ENCODE measurements at places on chromosomes 6 and 20. TPM values are rescaled to one million over a fixed set of nuclear protein-coding genes. Genes with fewer than 3 reads are reported as not detected.

DNA sequence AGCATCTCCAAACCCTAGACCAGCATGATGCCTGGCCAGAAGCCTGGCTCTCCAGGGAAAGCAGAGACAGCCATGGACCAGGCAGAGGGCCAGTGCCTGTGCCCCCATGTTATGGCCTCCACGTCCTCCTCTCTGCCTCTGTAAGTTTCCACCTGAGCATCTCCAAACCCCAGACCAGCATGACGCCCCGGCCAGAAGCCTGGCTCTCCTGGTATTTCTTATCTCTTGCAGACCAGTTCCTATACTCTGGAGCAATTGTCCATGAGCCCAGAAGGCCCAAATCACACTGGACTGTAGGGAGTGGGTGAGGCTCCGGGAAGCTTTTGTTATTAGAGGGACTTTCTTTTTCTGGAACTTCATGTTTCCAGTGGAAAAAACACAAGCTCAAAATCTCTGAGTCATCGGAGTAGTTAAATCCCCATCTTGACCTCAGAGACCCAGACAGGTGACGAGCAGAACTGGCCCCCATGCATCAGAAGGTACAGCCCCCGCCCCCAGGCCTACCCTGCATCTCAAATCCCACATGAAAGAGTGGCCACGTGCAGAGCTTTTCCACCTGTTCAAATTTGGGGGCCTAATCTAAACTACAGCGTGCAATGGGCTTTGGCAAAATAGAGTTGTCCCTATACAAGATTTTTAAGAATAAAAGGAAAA is 110.2 kb upstream of the FOXQ1 start:
- no peak for DNase-seq

- DNase-seq, result no peak
Measured at GRCh38 chr6:157711060-157711459, 112.0 kb upstream of the SNX9 start.

DNA sequence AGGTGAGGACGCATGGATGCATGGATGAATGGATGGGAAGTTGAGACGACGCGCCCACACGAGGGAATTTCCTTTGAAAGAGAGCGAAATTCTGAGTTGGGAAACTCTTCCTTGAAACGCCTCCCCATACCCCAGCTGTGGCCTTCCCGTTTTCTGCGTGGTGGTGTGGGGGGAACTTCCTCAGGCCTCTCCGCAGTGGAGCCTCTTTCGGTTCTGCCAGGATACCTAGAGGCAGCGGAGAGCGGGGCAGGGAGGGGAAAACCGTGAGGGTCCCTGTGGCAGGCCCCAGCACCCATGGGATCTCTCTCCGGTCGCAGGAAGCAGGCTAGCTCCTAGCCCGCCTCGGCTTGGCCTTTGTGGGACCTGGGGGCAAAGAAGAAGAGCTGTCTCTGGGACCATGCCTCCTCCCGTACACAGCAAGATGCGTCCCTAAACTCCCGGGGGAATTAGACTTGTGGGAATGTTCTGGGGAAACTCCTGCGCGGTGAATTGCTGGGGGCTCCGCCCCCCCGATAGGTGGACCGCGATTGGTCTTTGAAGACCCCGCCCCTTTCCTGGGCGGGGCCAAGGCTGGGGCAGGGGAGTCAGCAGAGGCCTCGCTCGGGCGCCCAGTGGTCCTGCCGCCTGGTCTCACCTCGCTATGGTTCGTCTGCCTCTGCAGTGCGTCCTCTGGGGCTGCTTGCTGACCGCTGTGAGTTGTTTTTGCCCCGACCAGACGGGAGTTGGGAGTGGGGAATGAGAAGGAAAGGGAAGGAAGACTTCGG is at the start of gene CD40:
TSS of gene CD40 (plus strand) at position 611 of the 764 bp plus-strand sequence. CDS start at position 641, 30 bp downstream.
- DNase-seq, result no peak

The FOXS1 gene
- 5.3 TPM for polyA plus RNA-seq

The EGFL8 gene
- polyA plus RNA-seq, result 16.5 TPM

GRCh38 chr20:4300921-4301320 is 285.6 kb upstream of the RNF24 start:
- DNase-seq, result no peak

DNA sequence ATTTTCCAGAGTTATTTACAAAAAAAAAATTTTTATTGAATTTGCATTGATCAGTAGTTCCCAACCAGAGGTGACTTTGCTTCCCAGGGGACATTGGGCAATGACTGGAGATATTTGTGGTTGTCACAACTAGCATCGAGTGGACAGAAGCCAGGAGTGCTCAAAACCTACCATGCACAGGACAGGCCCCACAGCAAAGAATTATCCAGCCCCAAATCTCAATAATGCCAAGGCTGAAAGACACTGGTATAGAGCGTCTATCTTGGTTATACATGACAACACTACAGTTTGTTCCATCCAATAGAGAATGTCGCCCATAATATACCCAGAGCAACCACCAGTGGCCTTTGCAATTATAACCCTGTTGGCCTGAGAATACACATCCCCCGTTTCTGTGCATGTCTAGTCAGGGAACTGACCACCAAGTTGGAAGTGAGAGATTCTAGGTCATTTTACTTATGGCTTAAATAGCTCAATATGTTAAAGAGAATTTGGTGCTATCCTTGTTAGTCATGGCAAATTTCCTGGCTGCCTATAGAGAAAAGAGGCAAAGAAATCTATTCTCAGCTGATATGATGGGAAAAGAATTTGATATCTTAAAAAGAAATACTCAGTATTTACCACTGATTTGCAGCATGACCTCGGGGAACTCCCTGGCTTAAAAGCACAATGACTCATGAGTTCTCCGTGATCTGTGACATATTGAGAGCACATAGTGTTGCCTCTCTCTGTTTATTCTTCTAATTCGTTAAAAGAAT is 76.0 kb upstream of the ADTRP start:
- no peak for DNase-seq

The POM121L2 gene
- polyA plus RNA-seq, result not detected

- DNase-seq, result no peak
Measured at GRCh38 chr6:143288923-143289322, 161.6 kb downstream of the ADAT2 start.

- no peak for DNase-seq
Measured at GRCh38 chr6:34484899-34485298, 19.0 kb downstream of the PACSIN1 start.

The NHLRC1 gene
- polyA plus RNA-seq, result 1.9 TPM

GRCh38 chr6:166553563-166554271 is 32.8 kb downstream of the RAMACL start:
- DNase-seq, result no peak

GRCh38 chr6:160730911-160731310 is 28.9 kb downstream of the PLG start:
- no peak for DNase-seq

The OSTM1 gene
- polyA plus RNA-seq, result 31.9 TPM

GRCh38 chr20:49480236-49480635 is 2.2 kb downstream of the KCNB1 start:
- no peak for DNase-seq

DNA sequence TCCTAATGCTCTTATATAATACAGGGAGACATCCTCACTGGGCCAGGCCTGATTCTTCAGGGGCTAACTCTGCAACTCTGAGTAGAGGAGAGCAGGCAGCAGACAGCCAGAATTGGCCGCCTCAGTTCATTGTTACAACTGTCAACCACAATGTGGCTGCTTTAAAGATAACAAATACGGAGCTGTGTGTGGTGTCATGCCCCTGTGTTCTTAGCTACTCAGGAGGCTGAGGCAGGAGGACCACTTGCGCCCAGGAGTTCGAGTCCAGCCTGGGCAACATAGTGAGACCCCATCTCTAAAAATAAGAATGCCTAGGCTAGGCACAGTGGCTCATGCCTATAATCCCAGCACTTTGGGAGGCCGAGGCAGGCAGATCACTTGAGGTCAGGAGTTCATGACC is 34.3 kb downstream of the CEP250 start:
- DNase-seq, result no peak

The RBPJL gene
- polyA plus RNA-seq, result not detected

DNA sequence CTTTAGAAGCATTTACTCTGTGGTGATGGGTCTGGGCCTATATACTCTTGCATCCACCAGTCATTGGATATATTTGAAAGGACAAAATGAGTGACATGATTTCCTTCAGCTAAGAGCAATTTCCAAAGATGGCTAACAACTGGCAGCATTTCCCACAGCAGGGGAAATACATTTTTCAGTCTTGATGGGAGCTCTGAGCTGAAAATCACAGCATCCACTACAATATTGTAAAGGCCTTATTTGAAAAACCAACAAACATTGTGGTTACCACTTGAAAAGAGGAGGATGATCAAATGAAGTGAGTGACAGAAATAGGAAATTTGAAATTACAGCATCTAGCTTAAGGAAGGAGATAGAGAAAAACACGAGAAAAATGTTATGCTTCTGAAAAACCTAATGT is 705.0 kb upstream of the EPHA7 start:
- DNase-seq, result no peak

GRCh38 chr6:163986313-163986712 is 571.8 kb downstream of the QKI start:
- DNase-seq, result no peak

DNA sequence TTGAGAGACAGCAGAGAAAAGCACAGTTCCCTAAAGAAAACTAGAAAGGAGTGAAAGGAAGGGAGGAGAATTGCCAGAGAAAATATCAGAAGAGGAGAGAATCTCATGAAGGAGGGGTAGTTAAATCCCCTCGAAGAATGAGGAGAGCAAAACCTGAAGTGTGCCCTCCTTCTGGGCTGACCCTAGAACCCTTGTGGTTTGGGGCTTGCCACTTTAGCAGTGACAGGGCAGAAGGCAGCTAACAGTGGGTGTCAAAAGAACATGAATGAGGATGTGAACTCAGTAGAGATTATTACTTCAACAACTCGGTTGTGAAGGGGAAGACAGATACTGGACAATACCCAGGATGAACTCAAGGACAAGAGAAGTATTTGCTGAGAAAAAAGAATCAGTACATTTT is 73.6 kb downstream of the RALGAPA2 start:
- no peak for DNase-seq

The SCRT2 gene
- polyA plus RNA-seq, result 0.06 TPM

- DNase-seq, result no peak
Measured at GRCh38 chr20:34310481-34311117, 7.4 kb upstream of the AHCY start.

DNA sequence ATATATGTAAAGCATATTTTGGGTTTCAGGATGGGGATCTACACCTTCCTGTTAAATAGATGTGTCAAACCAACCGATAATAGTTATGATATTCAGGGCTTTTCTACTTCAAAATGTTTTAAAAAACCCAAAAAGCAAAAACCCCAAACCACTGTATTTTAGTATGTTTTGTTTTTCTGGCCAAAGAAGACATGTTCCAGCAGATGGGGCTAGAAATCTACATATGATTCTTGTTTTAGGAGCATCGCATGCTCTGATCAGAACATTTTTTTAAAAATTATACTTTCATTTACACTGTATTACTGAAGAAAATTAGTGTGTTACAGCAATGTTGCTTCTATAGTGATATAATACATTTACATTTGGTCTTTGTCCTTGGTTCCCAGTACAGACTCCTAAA is 11.0 kb downstream of the RMND1 start:
- DNase-seq, result no peak

GRCh38 chr6:161583584-161583983 is 309.7 kb upstream of the AGPAT4 start:
- DNase-seq, result no peak

- no peak for DNase-seq
Measured at GRCh38 chr6:107607116-107607515, 117.2 kb downstream of the SOBP start.

DNA sequence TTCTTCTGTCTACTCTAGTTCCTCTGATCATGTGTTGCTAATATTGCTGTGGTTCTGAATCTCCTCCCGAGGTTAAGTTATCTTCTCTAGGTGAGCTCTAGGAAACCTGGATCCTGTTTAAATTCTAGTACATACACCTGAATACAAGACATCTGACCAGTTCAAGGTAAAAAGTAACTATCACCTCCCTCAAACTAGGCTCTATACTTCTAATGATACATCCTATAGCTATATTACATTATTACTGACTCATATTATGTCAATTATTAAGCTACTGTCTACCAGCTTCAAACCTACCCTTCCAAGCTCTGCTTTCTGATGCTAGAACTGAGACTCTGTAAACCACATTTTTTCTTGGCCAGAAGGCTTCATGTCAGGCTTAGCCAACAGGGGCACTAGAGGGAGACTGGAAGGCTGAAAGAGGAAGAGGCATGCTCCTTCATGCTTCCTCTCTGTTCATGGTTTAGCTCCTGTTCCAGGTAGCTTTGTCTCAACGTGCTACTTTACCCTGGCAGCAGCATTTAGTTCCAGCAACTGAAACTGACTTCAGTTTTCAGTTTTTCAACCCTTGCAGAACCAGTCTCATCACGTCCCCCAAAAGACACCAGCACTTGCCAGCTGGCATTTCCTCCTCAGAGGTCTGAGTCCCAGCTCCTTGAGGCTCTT is 148.4 kb upstream of the TOP1 start:
- no peak for DNase-seq

DNA sequence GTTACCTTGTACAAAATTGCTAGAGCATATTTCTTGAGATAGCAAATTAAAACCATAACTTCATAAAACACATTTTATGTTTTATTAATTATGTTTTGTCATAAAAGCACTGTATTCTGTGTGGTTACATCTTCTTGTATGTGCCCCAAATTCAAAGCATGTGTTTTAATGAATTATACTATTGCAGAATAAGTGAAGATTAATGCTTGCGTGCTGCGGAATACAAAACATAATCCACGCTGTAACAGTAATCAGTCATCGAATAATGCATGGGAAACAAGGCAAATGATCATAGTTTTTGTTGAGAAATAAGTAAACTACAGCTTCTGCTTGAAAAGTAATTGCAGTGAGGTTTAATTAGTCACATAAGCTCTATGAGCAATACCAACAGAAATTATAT is 459.2 kb upstream of the SOX4 start:
- no peak for DNase-seq

DNA sequence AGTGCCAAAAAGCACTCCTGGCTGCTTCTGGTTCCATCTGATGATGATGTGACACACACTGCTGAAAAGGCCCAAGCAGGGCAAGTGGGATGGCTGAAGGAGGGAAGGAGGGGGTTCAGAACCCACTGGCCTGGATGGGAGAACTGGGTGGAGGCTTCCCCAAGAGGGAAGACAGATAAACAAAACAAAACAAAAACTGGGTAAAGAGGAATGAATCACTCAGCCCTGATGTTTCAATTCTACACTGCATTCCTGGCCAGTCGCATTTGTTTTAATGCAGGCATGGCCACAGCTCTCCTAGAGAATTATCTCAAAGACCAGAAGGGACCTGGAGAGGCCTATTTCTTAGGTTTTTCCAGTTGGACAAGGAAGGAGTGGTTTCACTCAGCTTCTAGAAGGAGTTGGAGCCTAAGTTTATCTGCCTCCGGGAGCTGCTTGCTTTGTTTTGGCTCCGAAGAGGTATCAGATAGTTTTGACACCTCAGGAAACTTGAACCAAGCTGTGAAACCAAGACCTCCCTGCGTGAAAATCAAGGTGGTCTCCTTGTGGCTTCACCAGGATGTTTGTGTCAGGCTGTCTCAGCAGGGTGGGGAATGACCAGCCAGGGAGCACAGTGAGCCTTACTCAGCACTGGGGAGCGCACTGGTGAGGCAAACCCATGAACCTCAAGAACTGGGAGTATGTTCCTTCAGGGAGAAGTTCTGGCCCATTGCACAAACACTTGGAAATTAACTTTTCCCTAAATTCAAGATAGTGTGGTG is 16.1 kb downstream of the TTPAL start:
- DNase-seq, result no peak

- DNase-seq, result no peak
Measured at GRCh38 chr6:75818098-75818855, 69.2 kb downstream of the MYO6 start.

- no peak for DNase-seq
Measured at GRCh38 chr6:86723729-86724128, 213.6 kb upstream of the HTR1E start.

The HSP90AB1 gene
- polyA plus RNA-seq, result 1,316 TPM

The BPIFA2 gene
- polyA plus RNA-seq, result 0.17 TPM

Data from right renal cortex interstitium (tissue), 3 donors.